Pulmonary artery endothelial cell (primary cell): ENCODE measurements at places on chromosomes 1 and 21.
A peak's percentile ranks its signal among the peaks of the same experiment; 100 is the strongest.

DNA sequence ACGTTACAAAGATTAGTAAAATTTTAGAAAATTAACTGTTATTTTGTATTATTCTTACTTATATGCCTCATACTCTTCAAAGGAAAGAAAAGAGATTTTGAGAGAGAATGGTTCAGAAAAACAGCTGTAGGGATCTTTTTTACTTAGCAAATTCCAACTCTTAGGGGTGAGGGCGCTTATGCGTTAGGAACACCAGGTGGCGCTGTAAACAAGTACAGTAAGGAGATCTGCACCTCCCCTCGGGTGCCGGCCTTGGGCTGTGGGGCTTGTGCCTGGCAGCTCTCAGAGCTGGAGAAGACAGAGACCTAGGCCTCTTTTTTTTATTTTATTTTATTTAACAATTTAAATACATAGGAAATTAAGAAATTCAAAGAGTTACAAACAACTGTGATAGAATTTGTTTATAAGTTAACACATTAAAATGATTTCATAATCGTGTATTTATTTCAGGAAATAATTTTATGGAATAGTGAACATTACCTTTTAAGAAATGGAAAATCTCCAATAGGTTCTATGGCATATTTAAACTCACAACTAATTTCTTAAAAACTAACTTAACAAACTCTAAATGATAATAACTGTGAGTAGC, 32.6 kb downstream of the UTP25 start:
- DNase-seq = peak; percentile 64

DNA sequence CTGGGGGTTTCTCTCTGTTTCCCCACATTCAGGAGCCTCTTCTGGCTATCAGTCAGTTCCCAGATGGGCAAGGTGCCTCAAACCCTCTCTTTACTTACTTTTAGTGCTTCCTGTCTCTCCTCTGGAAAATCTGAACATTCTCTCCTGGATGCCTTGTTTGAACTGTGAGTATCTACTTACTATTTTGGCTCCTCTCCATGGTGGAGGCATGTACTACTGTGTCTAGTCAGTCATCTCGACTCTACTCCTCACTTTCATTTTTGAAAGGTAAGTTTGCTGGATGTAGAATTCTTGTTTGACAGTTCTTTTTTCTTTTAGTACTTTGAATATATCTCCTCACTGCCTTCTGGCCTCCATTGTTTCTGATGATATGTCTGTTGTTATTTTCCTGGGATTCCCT, 70.9 kb upstream of the FAM78B start:
- no peak for DNase-seq

GRCh38 chr1:111832521-111833155, 76.9 kb downstream of the DDX20 start:
- DNase-seq = no peak

DNA sequence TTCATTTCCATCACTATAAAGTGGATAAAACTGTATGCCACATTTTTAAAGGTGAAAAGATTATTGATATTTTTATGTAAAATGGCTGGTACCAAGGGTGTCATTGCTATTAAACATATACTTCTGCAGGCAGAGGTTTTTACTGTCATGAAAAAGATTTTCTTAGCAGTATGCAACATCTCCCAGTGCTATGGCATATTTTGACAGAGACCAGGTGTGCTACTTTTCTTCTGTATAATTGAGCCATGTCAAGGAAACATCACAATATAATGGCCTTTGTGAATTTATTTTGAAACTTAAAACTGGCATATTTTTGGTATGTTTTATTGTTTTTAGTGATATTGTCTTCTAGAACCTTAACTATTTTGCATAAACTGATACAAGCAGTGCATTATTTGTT, 216.6 kb upstream of the C1orf105 start:
- DNase-seq = no peak

GRCh38 chr1:229062135-229062534, 208.8 kb upstream of the RAB4A start:
- DNase-seq = no peak

DNA sequence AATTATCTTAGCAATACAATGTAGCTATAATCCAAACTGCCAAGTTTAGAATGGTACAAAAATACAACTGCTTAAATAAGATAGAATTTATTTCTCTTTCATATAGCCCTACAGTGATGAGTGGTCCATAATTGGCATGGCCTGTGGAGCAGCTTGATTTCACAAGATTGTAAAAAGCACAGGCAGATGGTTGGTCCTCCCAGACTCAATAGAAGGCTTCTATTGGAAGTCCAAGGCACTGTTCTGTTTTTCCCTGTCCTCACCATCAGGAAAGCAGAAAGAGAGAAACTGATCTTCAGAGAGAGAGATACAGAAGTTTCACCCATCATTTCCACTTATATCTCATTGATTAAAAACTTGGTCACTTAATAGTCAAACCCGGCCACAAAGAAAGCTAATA, 1.8 kb upstream of the OR6P1 start:
- no peak for DNase-seq

GRCh38 chr1:202212787-202213186, 19.2 kb downstream of the LGR6 start:
- no peak for DNase-seq

GRCh38 chr1:75330624-75331023, 196.4 kb downstream of the LHX8 start:
- no peak for DNase-seq
